ENCODE measurements at places on chromosomes 5 and 9.

GRCh38 chr9:35835216-35835632 lies 6.2 kb downstream of the TMEM8B start:
- no peak for DNase-seq

DNA sequence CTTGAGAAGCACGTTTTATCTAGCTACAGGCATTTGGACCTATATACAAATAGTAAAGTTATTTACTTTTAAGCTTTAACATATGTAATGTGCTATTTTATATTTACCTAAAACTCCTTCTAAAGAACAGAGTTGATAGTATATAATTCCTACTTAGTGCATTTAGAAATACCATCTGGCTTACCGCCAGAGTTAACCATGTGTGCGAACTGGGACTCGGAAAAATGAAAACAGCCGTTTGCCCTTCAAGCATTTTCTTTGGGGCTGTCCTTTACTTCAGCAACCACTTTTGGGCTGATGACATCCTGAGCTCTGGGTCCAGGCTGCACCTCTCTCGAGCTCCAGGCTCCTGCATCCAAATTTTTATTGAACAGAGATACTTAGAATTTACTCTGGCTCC lies 21.9 kb upstream of the DHFR start:
- no peak for DNase-seq

- DNase-seq = peak; percentile 46
These were observed 21.3 kb downstream of the AKNA start for GRCh38 chr9:114366334-114367128.

DNA sequence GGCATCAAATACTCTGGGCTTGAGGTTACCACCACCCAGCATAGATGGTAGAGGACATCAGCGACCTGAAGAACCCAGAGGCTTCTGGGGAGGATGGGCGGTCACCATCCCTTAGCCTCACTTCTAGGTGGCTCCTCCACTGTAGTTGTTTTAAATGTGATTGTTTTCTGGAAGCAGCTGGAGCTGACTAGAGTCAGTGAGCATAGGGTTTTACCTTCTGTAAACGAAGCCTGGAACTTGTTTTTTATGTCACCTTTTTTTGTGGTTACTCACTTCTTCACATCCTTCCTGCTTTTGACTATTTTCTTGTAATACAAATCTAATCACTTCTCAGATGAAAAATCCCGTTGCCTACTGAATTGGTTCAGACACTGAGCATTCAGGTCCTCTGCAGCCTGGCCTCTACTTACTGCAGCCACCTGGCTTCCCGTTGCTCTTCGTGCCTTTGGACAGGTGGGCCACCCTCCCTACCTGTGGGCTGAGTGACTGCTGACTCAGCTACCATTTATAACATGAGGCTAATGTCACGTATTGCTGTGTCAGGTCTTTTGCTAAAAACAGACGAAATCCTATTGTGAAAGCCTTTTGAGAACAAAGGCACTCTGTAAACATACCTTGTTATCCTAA lies 167.8 kb downstream of the MAN2A1 start:
- DNase-seq = no peak

DNA sequence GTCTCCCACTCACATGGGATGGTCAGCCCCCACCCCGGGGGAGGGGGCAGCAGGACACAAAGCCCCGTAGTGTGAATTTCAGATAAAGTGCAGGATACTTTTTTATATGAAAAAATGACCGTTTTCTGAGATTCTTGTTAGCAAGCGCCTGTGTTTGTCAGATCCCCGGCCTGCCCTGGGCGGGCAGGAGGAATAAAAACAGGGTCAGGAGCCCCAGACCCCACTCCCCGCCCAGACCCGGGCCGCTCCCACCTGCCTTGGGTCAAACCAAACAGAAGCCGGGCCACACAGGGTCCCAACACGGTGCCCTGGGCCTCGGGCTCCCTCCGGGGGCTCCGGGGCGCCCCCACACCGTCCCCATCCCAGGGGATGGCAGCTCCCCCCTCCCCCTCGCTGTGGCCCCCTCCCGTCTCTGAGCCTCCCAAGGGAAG lies 13.5 kb upstream of the NRARP start:
- DNase-seq = no peak

- no peak for DNase-seq
These were observed 17.3 kb upstream of the MED10 start for GRCh38 chr5:6395621-6396020.

GRCh38 chr5:91670122-91670521 lies 287.0 kb upstream of the ARRDC3 start:
- DNase-seq = no peak

DNA sequence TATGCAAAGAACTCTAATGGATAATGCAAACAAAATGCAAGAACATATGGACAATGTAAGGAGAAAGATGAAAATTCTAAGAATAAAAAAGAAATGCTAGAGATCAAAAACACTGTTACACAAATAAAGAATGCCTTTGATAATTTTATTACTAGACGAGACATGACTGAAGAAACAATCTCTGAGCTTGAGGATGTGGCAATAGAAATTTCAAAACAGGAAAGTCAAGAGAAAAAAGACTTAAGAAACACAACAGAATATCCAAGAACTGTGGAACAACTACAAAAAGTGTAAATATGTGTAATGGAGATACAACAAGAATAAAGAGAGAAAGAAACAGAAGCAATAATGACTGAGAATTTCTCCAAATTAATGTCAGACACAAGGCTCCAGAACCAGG lies 140.5 kb upstream of the ACOT12 start:
- DNase-seq = no peak

GRCh38 chr9:103169798-103170197 lies 174.7 kb downstream of the CYLC2 start:
- DNase-seq = no peak

DNA sequence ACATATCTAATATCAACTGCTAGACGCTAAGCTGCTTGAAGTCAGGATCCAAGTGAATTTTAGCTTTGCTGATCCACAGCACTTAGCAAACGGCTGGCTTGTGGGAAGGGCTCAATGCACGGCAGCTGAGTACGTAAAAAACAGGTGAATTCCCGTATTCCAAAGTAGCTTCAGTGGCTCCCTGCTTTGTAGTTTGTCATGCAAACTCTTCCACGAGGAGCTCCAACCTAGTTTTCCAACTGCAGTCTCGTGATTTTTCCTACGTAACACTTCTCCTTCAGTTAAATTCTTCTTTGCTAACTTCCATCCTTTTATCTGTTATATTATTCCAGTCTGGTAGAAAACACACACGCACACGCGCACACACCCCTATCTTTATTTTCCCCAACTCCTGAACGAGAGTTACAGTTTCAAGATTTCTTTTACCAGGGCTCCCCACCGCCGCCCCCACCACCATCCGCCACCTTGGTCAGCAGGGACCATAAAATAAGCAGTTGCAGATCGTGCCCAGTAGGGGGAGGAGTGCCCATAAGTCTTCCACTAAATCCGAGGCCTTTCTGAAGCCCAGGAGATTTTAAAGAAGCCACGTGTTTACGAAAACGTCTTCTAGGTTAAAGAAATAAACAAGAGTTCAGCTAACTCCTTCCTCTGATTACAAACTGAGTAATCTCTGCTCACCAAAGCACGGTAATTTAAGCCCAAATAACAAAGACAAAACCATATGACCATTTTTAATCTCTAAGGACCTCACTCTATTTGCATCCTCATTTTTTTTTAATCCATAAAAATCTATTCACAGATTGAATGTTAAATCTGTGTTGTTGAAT lies 34.8 kb upstream of the TRIO start:
- DNase-seq = no peak

DNA sequence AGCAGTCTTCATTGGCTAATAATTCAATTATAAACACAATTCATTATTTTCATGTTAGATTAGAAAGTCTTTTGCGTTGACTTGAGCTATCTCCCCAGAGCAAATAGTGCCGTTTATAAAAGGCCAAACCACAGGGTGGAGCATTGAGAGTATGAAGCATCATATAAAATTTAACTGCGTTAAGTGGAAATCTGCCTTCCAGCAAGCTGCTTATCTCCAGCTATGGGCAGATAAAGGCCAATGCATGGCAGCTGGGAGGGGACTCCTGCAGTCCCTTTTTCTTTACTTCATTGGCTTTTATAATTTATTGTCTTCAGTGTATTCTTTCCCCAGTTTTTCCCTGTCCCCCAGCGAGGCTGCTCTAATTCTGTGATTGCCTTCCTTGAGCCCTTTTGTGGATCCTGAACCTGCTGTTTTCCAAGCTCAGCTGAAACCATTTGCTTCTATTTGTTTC lies 113.7 kb downstream of the TMEM232 start:
- DNase-seq = no peak

Data from T-helper 2 cell treated with Interferon-gamma antibody and Interleukin-4, amounts not matched to agents 5 μg/mL and 100 μg/mL, for 36 hours (primary cell).